ENCODE measurements at places on chromosomes 5 and 9.

- no peak for DNase-seq
Observed at GRCh38 chr9:118985851-118986250, 383.4 kb downstream of the BRINP1 start.

DNA sequence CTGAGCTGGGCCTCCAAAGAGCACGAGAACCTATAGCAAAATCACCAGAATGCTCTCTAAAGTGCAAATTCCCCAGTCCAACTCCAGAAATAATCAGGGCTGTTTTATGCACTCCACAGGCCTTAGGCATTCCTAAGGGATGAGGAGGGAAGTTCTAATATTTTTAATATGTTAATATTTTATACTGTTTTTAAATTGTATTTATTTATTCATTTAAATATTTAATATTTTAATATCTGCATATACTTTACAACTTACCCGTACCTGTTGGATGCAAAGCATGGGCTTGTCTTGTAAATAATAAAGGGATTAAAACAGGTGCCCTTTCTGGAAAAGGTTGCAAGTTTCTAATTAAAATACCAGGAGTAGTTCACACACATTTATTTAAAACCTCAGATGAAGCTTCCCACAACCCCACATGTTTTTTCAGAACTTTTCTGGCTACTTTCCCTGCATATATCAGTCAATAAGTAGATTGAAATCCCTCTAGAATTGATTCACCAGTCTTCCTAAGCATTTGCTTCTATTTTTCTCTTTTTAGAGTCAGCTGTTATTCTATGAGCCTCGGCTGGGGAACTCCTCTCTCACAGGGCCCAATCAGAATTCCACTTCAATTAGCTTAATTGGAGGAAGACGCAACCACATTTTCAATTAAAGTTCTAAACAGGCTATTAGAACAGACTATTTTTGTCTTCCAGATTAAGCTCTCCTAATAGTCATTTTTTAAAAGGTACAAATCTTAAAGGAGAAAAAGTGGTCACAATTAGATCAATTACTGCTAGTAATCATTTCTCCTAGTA lies 140.8 kb downstream of the CDH6 start:
- no peak for DNase-seq

DNA sequence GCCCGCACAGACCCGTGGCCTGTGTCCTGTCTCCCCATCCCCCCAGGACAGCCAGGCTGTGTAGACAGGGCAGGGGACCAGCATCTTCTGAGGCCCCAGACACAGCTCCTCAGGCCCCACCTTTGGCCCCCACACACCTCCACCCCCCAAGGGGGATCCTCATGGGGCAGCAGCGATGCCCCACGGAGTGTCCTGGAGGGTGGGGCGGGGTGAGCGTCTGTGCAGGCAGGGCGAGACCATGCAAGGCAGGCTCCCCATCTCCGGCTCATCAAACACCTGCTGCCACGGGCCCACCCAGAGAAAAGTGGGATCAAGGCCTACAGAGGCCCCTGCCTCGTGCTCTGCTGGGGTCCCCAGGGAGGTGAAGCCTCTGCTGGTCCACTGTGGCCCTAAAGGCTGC lies 118.7 kb upstream of the FOXD4L5 start:
- DNase-seq = no peak

DNA sequence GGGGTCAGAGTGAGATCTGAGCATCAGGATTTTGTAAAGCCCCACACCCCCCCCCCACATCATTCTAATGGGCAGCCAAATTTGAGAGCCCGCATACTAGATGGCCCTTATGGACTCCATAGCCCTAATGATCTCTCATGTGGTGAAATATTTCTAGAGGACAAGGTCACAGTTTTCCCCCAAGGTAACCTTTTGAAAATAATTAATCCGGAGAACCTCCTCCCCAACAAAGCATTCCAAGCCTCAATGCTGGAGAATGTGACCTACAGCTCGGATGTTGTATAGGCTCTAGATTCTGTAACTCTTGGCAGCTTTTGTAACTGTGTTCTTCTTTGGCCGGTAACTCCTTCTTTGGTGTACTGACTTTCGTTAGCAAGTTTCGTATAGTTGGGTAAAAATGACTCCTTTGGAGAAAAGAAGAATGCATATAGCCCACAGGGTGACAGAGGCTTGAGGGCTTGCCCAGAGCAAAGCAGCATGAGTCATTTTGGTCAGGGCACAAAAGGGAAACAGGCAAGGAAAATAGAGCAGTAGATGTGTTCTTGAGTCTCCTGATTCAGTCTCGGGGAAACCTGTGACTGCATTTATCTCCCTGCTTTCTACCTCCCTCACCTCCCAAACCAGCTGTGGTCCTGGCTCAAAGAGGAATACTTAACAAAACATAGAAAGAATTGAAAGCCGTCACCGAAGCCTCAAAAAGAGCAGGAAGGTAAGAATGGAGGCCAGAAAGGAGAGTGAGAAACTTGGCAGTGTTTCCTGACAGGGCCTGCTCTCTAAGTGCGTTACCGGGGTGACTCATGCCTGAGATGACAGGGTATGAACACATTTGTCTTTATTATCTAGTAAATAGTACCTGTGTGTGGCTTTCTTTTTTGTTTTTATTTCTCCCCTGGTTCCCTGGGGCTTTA lies 6.6 kb upstream of the XPA start:
- peak; percentile 83 for DNase-seq

DNA sequence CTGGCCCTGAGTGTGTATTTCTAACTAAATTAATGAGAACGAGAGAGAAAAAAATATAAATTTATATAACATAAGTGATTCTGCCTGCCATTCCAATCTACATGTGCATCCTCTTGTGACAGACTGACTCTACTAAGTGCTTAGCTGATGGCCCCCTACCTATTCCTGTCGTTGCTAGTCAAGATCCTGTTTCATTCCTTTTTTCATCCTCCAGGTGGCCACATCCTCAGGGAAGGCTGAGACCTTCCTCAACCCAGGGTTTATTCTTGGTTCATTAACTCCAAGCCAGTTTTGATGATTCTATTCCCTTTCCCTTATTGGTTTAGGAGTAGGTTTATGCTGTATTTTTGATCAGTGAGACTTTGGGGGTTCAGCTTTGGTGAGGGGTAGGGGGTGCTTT lies 201.3 kb downstream of the C9orf152 start:
- no peak for DNase-seq

DNA sequence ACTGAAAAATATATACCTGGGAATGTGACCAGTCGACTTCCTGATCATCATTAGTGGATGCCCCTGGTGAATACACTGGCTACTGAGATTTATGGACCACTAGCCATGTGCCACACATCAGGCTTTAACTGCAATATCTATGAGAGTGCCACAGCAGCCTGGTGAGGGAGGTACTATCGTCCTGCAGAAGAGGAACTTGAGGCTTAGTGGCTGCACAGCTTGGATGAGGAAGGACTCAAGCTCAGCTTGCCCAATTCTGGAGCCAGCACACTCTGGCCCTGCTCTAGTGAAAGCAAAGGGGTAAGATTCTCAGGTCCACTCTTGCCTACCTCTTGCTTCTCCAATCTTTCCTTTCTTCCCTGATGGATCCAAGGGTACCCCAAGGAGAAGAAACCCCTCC lies 129.3 kb downstream of the ENTREP1 start:
- no peak for DNase-seq

DNA sequence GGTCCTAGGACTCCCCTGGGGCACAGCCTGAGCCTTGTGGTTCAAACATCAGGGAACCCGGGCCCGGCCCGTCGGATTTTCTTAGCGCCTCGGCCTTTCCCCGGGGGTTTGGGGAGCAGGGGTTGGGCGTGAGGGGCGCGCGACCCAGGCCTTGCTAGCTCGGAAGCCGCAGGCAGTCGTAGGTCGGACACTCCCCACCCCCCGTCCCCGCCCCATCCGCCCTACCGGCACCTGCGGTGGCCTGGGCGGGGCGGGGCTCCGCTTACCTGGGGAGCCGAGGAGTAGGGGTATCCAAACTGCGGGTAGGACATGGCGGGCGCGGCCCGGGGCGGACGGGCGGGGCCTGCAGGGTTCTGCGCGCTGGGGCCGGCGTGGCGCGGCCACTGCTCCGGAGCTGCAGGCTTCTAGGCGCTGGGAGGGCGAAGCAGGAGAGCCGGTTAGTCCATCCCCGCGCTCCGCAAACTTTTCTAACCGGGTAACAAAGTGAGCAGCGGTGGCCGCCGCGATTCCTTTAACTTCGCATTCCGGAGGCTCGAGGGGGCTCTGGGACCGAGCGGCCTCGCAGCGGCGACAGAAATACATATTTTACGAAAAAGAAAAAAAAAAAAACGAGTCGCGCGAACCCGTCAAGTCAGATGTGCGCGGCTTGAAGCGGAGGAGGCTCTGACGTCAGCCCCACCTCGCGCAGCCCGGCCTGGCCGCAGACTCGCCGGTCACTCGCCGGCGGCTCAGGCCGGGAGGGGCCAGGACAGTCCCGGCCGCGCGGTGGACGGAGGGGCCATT lies at the start of gene IRX4:
Gene IRX4, minus strand, starts transcription at position 589 of the 783 bp plus-strand sequence. Its CDS starts 278 bp downstream, at position 311.
- peak; percentile 32 for DNase-seq

DNA sequence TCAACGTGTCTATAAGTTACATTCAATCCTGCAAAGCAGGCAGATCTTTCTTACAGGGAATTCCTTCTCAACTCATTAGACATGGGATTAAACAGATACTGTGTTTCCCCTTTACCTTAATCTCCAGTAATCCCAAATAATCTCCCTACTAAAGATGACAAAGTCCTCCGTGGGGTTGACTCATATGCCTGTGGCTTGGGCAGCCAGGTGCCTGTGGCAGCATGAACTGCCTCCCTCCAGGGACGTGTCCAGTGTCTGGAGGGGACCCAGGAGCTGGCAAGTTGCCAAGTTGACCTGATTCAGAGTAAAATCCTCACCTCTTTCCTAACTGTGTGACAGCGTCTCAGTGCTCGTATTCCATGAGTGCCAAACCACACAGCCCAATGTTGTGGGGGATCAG lies 94.6 kb upstream of the PTCH1 start:
- no peak for DNase-seq

DNA sequence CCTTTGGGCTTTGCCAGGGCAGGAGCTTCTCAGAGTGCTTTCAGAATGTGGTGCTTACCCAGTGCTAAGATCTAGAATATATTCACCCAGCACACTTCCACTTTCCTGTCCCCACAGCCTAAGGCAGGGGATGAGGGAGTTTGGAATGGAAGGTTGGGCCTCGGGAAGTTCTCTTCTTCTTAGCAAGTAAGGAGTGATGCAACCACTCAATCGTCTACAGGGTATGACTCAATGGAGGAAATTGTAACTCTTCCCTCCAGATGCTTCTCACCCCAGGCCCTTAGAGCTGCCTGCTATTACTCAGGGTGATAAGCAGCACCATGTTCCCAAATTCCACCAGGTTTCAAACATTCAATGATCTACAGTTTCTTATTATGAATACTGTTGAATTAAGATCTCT lies 30.8 kb upstream of the AGGF1 start:
- peak; percentile 38 for DNase-seq

GRCh38 chr9:102106439-102106838 lies 368.0 kb upstream of the GRIN3A start:
- DNase-seq = no peak

DNA sequence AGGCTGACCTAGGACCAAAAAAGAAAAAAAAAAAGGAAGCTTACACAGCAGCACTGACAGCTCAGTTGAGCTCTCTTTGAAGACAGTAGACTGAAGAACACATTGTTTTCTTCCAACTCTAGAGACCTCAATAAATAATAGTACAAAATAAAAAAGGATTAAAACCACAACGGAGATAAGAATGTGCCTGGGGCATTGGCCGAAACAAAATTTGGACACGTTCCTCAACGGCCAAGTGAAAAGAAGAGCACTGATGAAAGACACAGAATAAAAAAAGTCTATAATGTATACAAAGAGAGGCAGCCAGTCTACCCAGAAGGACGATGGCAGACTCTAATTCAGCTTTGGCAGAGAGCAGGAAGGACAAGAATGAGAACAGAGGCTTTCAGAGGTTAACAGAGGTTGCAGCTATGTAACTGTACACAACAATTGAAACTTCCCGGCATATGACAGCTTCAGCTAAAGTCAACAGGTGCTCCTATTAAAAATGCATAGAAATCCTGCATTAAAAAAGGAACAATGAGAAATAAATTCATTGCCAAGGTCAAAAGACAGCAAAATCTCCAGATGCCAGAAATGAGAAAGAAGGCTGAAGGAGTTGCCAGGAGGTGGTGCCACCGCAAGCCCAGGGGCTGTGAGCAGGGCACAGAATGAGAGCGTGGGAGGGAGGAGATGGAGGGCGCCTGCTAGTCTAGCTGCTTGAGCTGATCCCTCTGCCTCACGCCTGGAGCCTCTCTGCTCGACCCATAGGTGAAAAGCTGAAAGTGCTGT lies 113.9 kb downstream of the DCP2 start:
- no peak for DNase-seq

- DNase-seq = no peak
Observed at GRCh38 chr5:138240650-138241385, 27.7 kb upstream of the CDC23 start.

- peak; percentile 86 for DNase-seq
Observed at GRCh38 chr9:70053864-70054263, 10.2 kb downstream of the MAMDC2 start.

- peak; percentile 26 for DNase-seq
Observed at GRCh38 chr5:14266171-14266570, 123.0 kb downstream of the TRIO start.

DNA sequence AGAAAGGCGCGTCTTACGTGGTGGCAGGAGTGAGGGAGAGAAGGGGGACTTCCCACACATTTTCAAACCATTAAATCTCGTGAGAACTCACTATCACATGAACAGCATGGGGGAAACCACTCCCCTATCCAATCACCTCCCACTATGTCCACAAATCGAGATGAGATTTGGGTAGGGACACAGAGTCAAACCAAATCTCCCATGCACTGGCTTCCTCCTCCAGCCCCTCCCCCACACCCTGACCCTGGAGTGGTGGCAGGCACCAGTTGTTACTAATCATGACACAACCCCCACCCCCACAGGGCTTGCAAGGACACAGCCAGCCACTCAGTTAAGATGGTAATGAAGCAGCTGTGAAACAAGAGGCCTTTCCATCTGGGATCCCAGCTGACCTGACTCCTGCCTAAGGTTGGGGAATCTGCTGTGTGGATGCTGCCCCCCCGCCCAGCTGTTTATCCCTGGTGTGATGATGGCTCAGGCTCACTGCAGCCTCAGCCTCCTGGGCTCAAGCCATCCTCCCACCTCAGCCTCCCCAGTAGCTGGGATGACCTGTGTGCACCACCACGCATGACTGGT lies 57.1 kb upstream of the FUBP3 start:
- DNase-seq = no peak

GRCh38 chr5:39547553-39548154 lies 122.9 kb upstream of the DAB2 start:
- peak; percentile 92 for DNase-seq

- DNase-seq = no peak
Observed at GRCh38 chr9:5292141-5292540, 12.4 kb downstream of the RLN2 start.

- DNase-seq = no peak
Observed at GRCh38 chr5:1317921-1318565, 23.2 kb upstream of the TERT start.

GRCh38 chr9:27022920-27023319 lies 17.4 kb upstream of the LRRC19 start:
- no peak for DNase-seq

DNA sequence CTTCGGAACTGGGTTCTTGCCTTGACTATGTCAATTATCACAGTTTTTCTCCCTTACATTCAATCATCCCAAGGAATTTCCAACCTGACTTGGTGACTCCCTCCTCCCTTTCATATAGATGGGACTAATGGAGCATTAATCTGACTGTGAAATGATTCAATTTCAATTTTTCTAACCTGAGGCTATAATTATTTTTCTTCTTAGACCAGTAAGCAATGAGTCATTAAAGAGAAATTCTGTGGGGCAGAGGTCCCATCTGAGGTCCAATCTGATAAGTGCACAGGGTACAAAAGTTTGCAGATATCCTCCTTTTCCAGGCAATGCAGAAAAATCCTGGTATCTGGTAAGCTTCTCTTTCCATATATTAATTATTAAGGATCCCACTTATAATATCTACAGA lies 18.9 kb downstream of the PDE4D start:
- DNase-seq = peak; percentile 10
